ENCODE measurements at places on chromosomes 1 and 21. TPM values are rescaled to one million over a fixed set of nuclear protein-coding genes. Genes with fewer than 3 reads are reported as not detected.

GRCh38 chr1:13451399-13451965 is 41.2 kb downstream of the PRAMEF20 start:
- DNase-seq, result no peak
- no peaks in the 10 kb centered on the region for H3K4me1 ChIP-seq
- H3K27ac ChIP-seq, result no peak overlapping the region
- H3K36me3 ChIP-seq, result no peaks in the 10 kb centered on the region

DNA sequence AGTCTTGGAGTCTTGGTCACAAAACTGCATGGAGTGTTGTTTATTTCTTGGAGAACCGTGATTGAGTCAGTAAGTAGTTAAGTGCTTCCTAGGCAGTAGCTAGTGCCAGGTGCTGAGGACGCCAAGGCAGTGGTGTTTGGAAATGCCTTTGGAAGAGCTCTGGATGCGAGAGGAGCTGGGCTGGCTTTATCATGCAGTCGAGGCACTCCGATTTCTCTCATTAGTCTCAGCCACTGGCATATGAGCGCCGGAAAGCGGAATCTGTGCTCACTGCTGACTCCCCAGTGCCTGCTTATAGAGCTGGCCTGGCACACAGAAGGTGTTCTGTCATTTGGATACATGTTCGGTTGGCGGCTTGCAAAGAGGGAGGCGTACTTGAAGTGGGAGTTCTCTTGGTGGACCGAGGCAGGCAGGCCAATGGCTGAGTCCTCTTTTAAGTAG is 3.6 kb downstream of the TENT5C start:
- H3K4me1 ChIP-seq, result peaks cover 78% of the 10 kb centered on the region
- DNase-seq, result no peak
- no peak overlapping the region for H3K4me3 ChIP-seq
- H3K27me3 ChIP-seq, result no peaks in the 10 kb centered on the region

Gene KIRREL1
- not detected for total RNA-seq

DNA sequence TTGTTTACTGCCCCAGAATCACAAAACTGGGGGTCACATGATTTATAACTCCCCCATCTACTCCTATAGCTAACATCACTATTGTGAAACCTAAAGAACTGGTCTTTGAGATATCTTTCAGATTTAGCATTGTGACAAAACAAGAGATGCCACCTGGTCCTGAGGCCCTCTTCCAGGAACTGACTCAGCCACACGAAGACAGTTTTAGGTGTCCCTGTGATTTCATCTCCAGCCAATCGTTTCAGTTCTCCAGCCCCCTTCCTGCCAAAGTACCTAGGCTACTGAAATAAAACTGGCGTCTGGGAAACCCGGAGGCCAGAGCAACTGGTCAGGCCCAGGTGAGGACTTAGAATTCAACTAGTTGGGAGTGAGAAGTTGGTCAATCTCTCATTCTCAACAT is 36.6 kb downstream of the TBX19 start:
- H3K27me3 ChIP-seq, result no peaks in the 10 kb centered on the region
- H3K27ac ChIP-seq, result no peak overlapping the region
- H3K4me1 ChIP-seq, result no peaks in the 10 kb centered on the region
- no peak overlapping the region for H3K4me3 ChIP-seq

Gene KDF1
- total RNA-seq, result 2.2 TPM

Gene SLC2A1
- total RNA-seq, result 57.5 TPM

DNA sequence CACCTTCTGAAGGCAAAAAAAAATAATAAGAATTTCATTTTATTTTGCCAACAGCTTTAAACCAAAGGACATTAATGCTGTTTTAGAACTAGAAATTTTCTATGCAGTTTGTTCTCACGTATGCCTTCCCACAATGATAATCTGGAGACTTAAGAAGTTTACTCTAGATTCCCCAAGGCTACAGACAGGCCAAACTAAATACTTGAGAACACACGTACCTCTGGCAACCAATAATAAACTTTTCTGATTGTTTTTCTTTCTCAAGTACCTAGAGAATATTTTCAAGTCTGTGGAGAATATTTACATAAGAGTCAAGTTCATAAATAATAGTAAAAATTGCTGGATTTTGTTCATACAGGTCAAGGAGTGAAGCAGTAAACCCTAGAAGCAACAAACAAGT is 15.9 kb downstream of the CLDN8 start:
- DNase-seq, result no peak
- no peaks in the 10 kb centered on the region for H3K27me3 ChIP-seq
- H3K4me3 ChIP-seq, result no peak overlapping the region
- H3K36me3 ChIP-seq, result no peaks in the 10 kb centered on the region
- no peak overlapping the region for H3K27ac ChIP-seq

DNA sequence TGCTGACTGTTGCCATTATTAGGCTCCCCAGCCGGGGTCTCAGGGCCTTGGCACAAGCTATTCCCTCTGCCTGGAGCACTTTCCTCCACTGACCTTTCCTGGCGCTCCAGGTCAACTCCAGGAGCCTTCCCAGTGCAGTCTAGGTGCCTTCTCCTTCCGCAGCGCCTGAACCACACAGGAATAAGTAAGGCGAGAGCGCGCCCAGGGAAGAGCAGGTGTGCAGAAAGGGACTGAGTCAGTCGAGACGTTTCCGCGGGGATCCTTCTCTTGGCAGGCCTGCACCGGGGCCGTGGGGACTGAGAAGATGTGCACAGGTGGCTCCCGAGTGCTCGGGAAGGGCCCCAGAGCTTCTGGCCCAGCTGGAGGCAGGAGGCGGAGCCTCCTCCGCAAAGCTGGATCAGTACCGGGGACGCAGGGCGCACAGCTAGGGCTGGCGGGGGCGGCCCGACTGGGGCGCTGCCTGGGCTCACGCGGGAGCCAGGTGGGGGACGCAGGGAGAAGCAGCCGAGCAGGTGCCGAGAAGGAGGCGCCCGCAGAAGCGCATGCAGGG is 765 bp upstream of the BMP8A start:
- peak; percentile 14 for DNase-seq
- H3K27ac ChIP-seq, result no peak overlapping the region
- peaks cover 4% of the 10 kb centered on the region for H3K4me1 ChIP-seq
- H3K36me3 ChIP-seq, result peaks cover 4% of the 10 kb centered on the region

GRCh38 chr1:152836870-152837269 is 5.8 kb upstream of the LCE6A start:
- no peaks in the 10 kb centered on the region for H3K36me3 ChIP-seq
- no peaks in the 10 kb centered on the region for H3K4me1 ChIP-seq
- peaks cover 5% of the 10 kb centered on the region for H3K27me3 ChIP-seq
- no peak for DNase-seq

DNA sequence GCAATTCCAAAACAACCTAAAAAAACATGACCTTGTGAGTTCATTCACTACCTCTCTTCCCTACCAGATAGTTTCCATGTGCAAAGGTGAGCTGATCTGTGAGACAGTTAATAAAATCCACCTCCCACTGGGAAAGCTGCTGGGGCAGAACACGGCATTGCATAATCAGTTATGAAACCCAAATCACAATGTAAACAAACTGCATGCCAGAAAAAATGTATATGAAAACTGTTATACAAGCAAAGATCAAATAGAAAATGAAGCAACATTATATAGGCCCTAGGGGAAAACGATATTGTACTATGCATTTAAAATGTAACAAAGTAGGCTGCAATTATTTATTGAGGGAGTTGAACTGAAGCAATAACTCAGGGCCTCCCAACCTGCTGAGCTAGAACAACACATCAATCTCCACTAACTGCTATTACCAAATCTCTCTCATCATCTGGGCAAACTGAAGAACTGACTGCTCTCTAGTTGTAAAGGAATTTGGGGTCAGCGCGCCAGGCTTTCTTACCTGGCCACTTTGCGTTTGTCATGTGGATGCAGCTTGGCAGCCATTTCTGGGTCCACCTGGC is 31.0 kb downstream of the TRIT1 start:
- H3K27ac ChIP-seq, result no peak overlapping the region
- H3K36me3 ChIP-seq, result no peaks in the 10 kb centered on the region
- no peak for DNase-seq
- H3K4me1 ChIP-seq, result peaks cover 7% of the 10 kb centered on the region

Gene EDARADD
- total RNA-seq, result 7.9 TPM

DNA sequence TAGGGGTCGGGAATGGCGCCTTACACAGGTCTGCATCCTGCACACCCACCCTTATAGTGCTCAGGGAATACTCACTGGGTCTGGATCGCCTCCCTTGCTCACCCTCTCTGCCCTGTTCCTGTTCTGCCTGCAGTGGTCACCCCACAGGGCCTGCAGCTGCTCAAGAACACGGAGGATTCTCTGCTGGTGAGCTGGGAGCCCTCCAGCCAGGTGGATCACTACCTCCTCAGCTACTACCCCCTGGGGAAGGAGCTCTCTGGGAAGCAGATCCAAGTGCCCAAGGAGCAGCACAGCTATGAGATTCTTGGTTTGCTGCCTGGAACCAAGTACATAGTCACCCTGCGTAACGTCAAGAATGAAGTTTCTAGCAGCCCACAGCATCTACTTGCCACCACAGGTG is 12.4 kb downstream of the TNN start:
- no peaks in the 10 kb centered on the region for H3K4me1 ChIP-seq
- H3K36me3 ChIP-seq, result no peaks in the 10 kb centered on the region
- DNase-seq, result no peak
- no peak overlapping the region for H3K4me3 ChIP-seq

DNA sequence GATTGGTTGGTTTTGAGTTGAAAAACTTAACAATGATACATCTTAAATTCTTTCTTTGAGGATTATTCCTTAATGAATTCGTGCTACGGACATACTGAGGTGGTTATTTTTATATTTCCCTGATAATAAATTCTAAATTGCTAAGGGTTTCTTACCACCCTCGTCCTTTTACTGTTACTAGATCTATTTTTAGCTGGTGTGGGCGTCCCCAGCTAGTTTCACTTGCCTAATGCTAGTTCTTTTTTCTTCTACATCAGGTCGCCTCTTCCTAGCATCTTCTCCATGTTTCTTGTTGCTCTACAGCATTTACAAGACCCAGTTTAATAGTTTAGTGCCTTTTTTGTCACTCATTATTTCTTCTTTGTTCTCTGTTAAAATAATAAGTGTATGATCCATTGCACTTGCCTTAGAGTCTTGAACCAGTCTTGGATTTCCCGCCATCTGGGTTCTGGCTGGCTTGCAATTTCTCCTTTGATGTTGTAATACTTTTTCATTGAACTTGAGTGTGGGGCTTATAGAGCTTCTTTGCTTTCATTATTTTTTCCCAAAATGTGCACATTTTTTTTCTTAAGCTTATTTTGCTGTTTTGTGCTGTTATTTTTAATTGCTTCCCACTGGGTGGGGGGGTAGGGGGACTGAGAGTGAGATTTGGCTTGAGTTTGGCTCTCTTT is 677 bp upstream of the HSD11B1 start:
- no peaks in the 10 kb centered on the region for H3K27me3 ChIP-seq
- H3K36me3 ChIP-seq, result no peaks in the 10 kb centered on the region
- H3K27ac ChIP-seq, result no peak overlapping the region
- DNase-seq, result no peak
- no peak overlapping the region for H3K4me3 ChIP-seq

DNA sequence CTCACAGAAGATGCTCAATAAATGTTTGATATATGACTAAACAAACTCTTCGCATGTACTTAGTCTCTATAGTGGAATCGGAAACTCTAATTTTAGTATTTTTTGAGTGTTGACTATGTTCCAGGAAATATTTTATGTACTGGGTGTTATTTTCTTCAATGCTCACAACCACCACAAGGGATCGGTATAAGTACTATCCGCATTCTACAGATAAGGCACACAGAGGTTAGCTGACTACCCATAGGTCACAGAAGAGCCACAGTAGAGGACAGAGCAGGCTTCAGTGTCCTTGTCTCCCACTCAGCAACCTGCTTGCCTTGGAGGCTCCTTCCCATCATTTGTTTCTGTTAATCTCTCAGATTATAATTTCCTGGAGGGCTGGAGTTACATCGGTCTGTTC is 451.3 kb downstream of the OMA1 start:
- H3K4me3 ChIP-seq, result no peak overlapping the region
- no peaks in the 10 kb centered on the region for H3K4me1 ChIP-seq

Gene CCDC185
- total RNA-seq, result not detected

GRCh38 chr1:94865360-94865759 is 45.2 kb downstream of the SLC44A3 start:
- H3K27ac ChIP-seq, result no peak overlapping the region
- DNase-seq, result no peak
- no peaks in the 10 kb centered on the region for H3K27me3 ChIP-seq
- no peak overlapping the region for H3K4me3 ChIP-seq
- H3K36me3 ChIP-seq, result no peaks in the 10 kb centered on the region

DNA sequence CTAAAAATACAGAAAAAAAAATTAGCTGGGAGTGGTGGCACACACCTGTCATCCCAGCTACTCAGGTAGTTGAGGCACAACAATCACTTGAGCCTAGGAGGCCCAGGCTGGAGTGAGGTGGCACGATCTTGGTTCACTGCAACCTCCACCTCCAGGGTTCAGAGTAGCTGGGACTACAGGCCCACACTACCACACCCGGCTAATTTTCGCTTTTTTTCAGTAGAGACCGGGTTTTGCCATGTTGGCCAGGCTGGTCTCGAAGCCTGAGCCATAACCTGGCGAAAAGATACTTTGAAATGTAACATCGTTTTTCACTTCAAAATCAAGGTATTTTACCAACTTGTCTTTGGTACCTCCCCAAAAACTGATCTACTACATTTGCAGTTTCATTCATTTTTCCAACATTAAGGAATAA is 6.1 kb downstream of the GAS5 start:
- H3K27me3 ChIP-seq, result no peaks in the 10 kb centered on the region
- no peak overlapping the region for H3K4me3 ChIP-seq
- no peak for DNase-seq
- no peak overlapping the region for H3K27ac ChIP-seq

Gene CNN3
- total RNA-seq, result 2.6 TPM

- no peak overlapping the region for H3K4me3 ChIP-seq
- no peaks in the 10 kb centered on the region for H3K4me1 ChIP-seq
- DNase-seq, result no peak
Measured at GRCh38 chr21:42760361-42760950, 107.0 kb downstream of the PDE9A start.

DNA sequence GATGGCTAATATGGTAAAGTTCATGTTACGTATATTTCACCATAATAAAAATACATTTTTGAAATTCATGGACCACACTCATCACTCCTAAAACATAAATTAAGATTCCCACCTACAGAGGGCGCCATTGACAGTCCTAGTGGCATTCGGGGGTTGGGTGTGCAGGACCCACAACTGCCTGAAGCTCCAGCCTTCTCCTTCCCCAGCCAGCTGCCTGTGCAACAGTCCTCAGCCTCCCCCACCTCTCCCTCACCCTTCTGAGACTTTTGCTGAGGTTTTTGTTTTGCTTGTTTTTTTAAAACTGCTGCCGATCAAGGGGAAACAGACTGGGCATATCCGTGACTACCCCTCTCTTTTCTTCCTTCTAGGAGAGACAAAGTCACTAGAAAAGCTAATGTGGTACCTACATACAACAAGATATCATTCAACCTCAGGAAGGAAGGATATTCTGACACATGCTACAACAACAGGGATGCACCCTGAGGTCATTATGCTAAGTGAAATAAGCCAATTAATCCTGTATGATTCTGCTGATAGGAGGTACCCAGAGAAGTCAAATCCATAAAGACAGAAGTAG is 9.2 kb upstream of the EVA1C start:
- H3K4me3 ChIP-seq, result no peak overlapping the region

Data from CD4-positive, alpha-beta memory T cell (primary cell).